ENCODE measurements at places on chromosomes 4 and X.
A peak's percentile ranks its signal among the peaks of the same experiment; 100 is the strongest.

DNA sequence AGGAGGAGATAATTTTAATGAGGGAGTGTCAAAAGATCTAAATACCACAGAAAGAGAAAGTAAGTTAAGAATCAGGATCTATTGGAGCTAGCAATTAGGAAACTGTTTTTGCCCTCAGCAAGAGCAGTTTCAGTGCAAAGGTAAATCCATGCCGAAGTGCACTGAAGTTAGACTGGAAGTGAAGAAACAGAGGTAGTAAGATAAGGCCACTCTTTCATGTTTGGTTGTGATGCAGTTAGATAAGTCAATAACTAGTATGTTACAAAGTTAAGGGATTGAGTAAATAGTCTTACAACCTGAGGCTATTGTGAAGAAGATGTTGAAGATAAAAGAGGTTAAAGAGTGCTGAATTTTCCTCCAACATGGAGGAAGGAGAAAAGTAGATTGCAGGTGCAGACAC is 46.7 kb upstream of the UCP1 start:
- no peak for DNase-seq

DNA sequence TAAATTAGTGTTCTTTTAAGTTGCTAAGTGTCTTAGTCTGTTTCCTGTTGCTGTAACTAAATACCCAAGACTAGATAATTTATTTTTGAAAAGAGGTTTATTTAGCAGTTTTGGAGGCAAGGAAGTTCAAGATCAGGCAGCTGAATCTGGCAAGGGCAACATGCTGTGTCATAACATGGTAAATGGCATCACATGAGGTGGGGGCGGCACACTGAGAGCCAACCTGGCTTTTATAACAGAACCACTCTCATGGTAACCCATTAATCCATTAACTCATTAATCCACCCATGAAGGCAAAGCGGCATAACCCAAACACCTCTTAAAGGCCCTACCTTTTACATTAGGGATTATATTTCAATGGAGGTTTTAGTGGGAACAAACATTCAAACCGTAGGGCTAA is 182.2 kb upstream of the GATB start:
- DNase-seq = no peak

DNA sequence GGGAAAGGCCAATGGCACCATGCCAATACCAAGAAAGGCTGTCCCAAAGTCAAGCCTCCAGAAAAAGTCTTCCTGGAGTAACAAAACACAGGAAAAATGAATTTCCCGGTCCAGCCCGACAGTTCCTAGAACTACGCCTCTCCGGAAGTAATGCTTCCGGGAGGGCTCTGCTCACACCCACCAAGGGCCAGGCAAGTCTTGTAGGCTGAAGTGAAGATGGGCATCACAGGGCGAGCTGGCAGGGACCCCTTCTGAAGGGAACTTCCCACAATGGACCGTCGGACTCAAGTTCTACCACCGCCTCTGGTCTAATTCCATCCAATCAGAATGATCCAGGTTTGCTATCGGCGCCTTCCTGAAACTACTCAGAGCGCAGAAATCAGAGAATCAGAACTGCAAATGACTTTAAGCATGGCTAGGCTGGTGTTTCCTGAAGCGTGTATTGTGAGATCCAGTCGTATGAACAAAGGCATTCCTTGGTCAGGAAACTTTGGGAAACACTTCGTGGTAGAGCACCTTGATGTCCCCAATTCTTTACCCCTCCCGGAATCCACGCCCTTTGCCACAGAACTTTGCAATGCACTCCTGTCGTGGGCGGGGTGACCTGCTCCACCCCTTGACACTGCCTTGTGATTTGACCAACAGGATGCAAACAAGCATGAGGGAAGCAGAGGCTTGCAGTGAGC is 127.8 kb downstream of the BCOR start:
- no peak for DNase-seq

DNA sequence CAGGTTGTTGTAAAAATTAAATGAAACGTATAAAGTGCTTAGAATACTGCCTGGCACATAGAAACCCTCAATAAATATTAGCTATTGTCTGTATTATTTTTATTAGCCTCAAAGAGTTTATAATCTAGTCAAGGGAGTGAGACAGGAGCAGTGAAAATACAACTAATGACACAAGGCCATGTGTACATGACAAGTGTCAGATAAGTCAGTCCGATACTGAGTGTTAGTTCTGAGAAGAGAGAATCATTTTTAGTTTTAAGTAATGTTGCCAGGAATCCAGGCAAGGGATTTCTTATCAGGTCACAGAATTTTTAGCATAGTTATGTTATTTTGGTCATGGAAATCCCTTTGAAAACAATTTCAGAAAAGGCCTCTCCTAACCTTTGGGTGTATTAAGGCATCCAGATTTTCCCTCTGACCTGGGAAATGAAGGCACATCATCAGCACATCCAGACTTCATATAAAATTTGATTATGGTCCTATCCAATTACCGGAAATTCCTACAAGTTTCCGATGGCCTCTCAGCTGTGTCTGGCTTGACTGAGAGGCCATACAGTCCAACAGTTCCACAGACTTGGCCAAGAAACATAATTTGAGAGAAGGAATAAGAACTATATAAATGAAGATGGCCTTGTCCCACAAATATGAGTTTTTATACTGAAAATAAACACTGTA is 35.7 kb downstream of the PPARGC1A start:
- no peak for DNase-seq

DNA sequence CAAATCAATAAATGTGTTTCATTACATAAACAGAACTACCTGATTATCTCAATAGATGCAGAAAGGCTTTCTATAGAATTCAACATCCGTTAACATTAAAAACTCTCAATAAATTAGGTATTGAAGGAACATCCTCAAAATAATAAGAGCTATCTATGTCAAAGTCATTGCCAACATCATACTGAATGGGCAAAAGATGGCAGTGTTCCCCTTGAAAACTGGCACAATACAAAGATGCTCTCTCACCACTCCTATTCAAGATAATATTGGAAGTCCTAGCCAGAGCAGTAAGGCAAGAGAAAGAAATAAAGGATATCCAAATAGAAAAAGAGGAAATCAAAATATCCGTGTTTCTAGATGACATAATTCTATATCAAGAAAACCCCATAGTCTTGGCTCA is 466.4 kb downstream of the MAGEE1 start:
- DNase-seq = no peak

DNA sequence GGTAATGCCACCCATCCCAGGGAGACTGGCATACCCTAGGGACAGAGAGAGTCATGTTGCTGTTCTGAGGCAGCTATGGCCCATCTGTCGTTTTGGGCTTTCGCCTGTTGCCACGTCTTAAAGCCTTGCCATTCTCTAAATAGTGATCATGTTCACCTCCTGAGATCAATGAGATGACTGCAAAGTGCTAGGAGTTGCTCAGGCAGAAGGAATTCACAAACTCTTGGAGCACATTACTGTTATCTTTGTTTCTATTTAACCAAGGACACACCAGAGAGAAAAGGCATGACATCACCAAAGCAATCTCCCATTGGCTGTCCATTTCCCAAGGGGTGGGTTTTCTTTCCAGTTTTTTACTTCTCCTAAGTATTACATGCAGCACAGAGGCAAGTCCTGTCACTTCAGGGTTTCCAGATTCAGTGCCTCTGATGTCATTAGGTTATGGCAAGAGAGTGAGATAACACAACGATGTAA is 37.1 kb upstream of the SETD7 start:
- no peak for DNase-seq

GRCh38 chr4:139814323-139815015 is 148.8 kb downstream of the MGST2 start:
- no peak for DNase-seq

- DNase-seq = no peak
Observed at GRCh38 chr4:142236268-142236667, 599.9 kb downstream of the IL15 start.

- DNase-seq = no peak
Observed at GRCh38 chr4:128861856-128862518, 52.5 kb downstream of the JADE1 start.

GRCh38 chr4:148288448-148288847 is 153.8 kb downstream of the NR3C2 start:
- no peak for DNase-seq

DNA sequence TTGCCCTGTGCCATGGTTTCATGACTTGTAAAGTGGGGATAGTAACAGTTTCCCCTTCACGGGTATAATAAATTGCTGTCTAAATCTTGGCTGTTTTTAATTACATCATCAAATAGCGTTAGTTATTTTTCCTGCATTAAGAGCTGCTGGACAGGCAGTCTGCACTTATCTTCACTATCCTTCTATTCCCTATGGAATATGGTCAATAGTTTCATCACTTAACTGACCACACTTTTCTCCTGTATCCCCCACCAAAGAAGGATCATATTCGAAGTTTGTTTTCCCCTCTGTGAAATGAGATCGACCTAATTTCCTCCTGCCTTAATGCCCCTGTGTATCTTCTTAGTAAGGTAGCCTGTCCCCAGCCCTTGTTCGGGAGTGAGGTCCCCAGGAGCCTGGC is 133.2 kb downstream of the SHROOM3 start:
- no peak for DNase-seq

DNA sequence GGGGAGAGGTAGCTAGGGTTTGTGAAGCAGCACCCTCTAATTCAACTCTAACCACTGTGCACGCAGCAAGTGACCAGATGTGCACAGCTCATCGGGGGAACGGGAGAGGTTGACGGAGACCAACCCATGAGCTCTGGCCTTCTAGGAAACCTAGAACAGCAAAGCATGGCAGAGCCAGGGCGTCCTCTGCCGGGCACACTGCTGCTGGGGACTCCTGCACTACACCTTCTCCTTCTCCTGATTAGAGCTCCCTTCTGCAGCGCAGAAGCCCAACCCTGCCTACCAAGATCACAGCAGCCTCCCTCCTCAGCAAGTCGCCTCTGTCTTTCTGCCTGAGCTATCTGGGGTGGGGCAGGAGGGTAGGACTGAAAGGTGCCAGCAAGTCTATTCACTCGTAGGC is 252.3 kb upstream of the PSAPL1 start:
- no peak for DNase-seq

- no peak for DNase-seq
Observed at GRCh38 chr4:78409612-78410202, 141.9 kb upstream of the ANXA3 start.

GRCh38 chr4:110735686-110736085 is 112.8 kb upstream of the PITX2 start:
- DNase-seq = no peak

DNA sequence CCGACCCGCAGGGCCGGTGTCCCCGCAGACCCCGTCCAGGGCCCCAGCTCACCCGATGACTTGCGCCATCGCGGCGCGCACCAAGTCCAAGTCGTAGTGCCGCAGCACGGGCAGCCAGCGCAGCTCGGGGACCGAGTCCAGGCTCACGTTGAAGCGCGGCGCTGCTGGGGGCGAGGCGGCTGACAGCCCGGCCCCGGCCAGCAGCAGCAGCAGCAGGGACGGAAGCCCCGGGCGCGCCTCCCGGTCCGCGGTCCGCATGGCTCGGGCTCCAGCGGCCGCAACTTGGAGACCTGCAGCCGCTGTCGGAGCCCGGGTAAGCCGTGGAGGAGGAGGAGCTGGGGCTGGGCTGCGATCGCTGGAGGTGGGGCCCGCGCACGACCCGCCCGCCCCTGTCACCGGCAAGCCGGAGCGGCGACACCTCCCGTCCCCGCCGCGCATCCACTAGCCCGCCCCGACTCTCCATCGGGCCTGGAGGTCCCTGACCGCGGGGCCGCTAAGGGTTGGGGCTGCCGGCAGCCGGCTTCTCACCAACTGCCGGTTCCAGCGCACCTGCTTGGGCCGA is at the start of gene NAAA:
NAAA (minus strand) TSS at position 322 of the 562 bp plus-strand sequence; CDS start at position 258, 64 bp downstream.
- peak; percentile 54 for DNase-seq

DNA sequence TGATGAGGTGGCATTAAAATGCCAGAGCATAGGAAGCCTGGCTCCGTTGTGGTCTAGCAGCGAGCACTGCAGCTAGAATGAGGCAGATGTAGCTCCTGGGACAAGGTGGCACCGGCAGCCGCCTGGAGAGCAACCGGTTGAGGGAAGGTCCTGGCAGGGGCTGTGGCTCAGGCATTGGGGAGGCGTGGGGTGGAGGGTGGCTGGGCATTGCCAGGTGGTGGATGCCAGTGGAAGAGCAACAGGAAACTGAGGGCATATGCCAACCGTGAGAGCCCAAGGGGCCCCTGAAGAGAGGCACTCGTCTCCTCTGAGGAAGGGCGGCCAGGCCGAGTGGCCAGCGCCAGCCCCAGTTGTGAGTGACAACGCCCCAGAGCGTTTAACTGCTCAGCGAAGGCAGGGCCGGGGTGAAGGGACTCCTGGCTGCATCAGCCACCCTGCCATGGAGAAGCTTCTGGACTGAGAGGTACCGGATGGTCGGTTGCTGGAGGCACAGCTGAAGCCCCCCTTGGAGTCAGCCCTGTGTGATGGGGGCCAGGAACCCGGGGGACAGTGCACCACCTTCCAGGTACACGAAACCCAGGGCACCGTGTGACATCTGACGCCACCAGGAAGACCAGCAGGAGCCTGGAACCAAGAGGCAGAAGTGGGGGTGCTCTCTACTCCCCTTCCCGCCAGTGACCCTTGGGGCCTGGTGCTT is 13.2 kb upstream of the PDE6B start:
- DNase-seq = no peak

DNA sequence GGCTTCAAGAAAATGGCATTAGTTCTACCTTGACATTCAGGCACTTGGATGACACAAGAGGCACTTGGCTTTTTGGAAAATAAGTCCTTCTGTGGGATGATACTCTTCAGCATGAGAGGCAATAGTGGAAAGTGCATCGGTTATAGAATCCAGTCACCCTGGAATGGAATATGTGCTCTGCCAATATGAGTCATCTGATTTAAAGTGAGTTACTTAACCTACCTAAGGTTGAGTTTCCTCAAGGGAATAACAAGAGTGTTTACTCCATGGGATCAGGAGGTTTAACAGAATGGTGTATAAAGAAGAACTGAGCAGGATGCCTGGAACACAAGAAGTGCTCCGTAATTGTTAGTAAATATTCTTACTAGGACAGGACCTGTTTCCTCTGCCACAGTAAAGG is 10.7 kb downstream of the SLC39A8 start:
- DNase-seq = no peak

- no peak for DNase-seq
Observed at GRCh38 chrX:27086237-27086636, 376.9 kb downstream of the PPP4R3C start.

DNA sequence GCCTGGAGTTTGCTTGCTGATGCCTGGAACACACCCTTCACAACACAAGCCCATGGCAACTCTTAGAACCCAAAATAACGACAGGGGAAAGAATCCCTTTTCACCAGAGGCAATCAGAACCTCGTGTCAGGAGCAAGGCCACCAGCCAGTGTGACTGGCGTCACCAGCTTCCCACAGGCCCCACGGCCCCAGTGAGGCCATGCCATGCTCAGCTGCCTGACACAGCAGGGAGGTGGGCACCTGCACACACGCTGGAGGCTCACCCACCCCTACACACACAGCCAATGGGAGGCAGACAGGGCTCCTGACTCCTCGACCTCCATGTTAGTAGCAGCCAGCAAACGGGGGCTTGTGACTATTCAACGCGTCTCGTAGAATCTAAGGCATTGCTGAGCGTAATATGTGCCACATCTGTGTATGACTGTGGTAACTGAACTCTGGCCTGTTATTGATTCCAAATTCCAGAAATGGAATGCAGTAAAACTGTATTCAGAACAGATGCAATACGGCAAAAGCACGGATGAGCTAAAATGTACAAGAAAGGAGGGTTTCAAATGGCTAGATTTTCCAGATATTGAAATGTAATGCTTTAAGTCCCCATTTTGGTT is 28.5 kb downstream of the RNF212 start:
- DNase-seq = no peak
